ENCODE measurements at places on chromosomes 3 and 15.

DNA sequence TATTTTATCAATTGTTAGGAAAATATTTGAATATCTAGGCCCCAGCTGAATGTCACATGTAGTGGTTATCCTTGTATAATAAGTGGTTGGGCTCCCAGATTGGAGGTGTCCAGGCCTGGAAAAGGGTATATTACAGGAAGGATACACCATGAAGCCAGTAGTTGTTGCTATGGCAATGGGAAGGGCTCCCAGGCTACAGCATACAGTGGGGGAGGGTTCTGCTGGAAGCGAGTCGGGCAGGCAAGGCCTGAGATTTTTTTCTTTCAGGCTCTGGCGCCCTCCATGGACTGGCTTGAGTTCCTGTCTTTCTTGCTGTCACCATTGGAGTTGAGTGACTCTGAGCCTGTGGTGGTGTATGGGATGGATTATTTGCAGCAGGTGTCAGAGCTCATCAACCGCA is 8.9 kb downstream of the ECE2 start:
- no peak for DNase-seq

GRCh38 chr3:183592821-183593220 is 37.3 kb upstream of the KLHL6 start:
- no peak for DNase-seq

DNA sequence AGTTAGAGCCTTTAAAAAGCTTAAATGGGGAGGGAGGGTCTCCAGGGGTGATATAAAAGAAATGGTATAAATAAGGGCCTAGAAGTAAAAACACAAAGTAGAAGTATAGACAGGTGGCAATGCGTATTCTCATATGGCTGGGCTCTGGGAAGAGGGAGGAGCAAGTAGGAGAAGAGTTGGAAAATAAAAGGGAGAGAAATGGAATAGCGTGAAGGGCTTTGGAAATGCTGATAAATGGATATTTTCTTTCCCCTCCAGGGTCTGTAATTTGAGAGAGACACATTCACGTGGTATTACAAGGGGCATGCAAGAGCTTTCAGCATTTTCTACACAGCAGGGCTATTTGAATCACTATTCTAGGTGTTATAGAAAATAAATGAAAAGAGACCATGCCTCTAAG is 313.7 kb downstream of the RYR3 start:
- no peak for DNase-seq

GRCh38 chr3:23834082-23834870 is 28.5 kb downstream of the UBE2E1 start:
- DNase-seq = no peak

DNA sequence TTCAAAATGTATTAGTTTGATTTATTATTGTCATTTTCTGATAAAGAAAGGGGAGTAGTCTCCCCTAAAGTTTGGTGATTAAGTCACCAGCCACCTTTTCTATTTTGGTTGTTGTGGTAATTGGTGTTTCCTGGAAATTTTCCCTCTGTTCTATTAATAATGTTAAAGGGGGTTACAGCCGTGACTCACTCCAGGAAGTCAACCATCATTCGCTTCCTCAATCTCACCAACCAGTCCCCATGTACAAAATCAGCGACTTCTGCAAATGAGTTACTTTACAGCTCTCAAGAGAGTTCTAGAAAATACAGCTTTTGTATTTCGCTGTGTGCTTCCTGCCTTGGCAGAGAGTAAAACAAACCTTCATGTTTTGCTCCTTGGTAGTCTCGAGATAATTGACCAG is 285.1 kb downstream of the LPP start:
- DNase-seq = no peak

Data from posterior vena cava (tissue), 2 donors.